ENCODE measurements at places on chromosomes 6 and 20. TPM values are rescaled to one million over a fixed set of nuclear protein-coding genes. Genes with fewer than 3 reads are reported as not detected.
A peak's percentile ranks its signal among the peaks of the same experiment; 100 is the strongest.

The TBC1D32 gene
- 49.1 TPM for total RNA-seq

The HDGFL1 gene
- total RNA-seq, result 2.9 TPM

The PHF1 gene
- total RNA-seq, result 17.3 TPM

The HRH3 gene
- total RNA-seq, result not detected

The AAR2 gene
- total RNA-seq, result 18.1 TPM

The BPIFA1 gene
- total RNA-seq, result not detected

The RBPJL gene
- total RNA-seq, result not detected

The PRR18 gene
- not detected for total RNA-seq

- no peak for DNase-seq
Observed at GRCh38 chr6:52381249-52381648, 19.3 kb downstream of the PAQR8 start.

- DNase-seq, result no peak
Observed at GRCh38 chr6:97885325-97885724, 602.3 kb upstream of the MMS22L start.

- DNase-seq, result peak; percentile 90
Observed at GRCh38 chr20:54475334-54476168, at the start of gene DOK5. Gene DOK5 (plus strand): TSS chr20:54475593. CDS start chr20:54475947, 354 bp downstream.

DNA sequence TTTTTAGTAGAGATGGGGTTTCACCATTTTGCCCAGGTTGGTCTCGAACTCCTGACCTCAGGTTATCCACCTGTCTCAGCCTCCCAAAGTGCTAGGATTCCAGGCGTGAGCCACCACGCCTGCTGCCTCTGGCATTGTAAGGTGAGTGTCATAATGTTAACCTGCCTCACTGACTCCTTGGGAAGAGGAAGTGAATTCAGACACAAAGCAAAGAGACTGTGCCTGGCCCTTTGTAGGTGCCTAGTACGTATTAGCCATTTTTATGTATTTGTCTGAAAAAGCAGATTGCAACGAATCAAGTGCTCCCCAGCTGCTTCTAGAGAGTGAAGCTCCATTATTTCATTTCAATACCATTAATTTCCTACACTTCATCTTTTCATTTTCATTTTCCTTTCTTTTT lies 260.5 kb downstream of the SAMD5 start:
- DNase-seq, result no peak

DNA sequence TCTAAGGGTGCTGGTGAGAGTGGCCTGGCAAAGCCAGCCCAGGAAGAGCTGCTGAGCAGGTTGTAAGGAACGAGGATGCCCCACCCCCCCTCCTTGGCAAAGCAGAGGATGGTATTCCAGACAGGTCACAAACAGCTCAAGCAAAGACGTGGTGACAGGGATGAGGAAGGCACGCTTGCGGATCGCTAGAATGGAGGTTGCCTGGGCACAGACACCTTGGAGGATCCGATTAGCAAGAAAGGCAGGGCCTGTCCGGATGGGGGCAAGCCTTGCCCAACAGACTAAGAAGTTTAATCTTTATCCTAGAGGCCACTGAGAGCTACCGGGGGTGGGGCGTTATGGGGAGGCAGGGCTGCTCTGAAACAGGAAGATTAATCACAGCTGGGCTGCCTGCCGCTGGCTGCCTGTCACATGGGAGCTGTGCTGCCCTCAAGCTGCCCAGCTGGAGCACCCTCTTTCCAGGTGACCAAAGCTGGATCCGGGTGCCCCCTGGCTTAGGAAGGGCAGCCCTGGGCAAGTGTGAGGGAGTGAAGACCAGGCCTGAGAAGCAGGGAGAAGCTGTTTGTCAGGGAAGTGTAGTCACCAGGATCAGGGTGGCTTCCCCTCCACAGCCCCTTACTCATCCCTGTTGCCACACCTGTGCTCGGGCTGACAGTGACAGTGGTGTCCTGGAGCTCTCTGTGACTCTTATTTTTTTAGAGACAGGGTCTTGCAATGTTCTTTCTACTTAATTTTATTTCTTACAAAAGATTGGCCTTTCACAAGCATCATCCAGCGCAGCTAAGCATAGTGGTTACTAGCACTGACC lies 9.1 kb upstream of the MAPK13 start:
- peak; percentile 44 for DNase-seq

DNA sequence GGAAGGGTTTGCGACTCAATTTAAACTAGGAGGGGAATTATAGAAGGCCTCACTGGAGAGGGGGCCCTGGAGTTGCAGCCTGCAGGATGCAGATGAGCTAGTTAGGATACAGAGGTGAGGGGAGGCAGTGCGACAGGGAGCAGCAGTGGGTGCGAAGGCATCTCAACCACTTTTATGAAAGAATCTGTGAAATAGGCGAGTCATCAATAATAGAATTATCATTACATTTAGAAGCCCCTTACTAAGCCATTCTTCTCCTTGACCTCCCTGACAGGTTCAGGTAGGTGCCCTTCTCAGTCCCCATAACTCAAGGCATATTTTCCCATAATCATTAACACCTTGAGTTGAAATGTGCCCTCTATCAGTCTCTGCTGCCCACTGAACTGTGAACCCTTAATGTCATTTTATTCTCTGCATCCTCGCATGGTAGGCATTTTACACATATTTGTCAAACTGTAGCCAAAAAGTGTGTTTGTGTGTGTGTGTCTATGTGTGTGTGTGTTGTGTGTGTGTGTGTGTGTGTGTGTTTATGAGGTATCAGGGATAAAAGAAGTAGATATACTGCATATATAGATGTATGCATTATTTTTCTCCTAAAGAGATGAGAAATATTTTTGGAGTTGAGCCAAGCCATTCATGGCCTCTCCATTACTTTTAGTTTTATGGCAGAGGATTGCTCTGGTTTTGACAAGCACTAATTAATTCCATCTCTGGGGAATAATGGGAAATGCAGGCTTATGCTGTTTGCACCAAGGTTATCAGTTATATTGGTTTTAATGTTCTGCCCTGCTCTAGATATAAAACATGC lies 898.8 kb downstream of the KIF16B start:
- no peak for DNase-seq

DNA sequence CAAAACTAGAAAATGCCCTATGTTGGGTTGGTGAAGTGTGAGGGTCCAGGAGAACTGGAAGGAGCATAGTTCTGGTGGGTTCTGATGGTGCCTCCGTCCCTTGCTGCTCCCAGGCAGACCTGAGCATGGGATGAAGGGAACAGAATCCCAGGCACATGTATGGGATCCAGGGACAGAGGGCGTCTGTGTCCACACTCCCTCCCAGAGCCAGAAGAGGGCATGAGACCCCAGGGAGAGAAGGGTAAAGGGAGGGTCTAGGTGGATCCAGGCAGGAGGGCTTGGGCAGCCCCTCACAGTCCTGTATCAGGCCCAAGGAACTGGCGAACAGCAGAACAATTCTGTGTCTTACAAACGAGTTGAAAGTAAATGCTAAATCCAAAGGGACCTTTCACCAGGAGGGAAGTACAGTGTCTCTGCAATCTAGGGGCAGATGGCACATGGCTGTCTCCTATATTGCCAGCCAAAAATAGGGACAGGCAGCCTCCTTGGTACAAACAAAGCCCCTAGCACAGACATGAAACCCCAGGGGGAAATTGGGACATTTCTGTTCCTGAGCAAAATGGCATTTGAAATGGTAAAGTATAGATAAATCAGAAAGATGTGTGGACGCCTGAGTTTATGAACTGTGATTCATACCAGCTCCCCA lies 2.5 kb upstream of the BPIFA1 start:
- no peak for DNase-seq

DNA sequence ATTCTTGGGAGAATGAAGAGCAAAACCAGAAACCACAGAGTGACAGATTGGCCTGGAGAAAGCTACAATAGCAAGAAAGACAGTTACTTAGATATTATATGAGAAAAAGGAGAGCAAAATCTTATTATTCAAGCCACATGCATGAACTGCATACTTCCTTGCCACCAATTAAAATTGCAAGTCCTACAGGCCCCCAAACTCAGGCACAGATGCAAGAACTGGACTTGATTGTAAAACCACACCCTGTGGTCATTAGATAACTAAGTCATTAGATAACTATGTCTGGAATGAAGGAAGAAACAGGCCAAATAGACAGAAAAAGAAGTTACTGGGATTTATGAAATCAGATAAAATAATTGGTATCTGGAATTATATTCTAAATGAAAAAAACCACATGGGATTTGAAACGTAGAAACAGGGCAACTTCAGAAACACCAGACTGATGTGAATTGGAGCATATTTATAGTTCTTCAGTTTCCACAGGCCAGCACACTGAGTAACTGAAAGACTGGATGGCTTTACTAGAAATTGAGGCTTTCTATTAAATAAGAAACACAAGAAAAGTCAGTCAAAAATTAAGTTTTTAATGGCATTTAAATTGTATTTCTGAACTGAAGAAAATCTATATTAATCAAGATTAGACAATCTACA lies 49.4 kb upstream of the CARMIL1 start:
- DNase-seq, result peak; percentile 67

GRCh38 chr6:133891149-133891926 lies 2.4 kb downstream of the TCF21 start:
- DNase-seq, result peak; percentile 67

GRCh38 chr6:5713519-5713918 lies 293.2 kb downstream of the NRN1 start:
- no peak for DNase-seq

- no peak for DNase-seq
Observed at GRCh38 chr6:62974452-62974851, 236.8 kb upstream of the FKBP1C start.

DNA sequence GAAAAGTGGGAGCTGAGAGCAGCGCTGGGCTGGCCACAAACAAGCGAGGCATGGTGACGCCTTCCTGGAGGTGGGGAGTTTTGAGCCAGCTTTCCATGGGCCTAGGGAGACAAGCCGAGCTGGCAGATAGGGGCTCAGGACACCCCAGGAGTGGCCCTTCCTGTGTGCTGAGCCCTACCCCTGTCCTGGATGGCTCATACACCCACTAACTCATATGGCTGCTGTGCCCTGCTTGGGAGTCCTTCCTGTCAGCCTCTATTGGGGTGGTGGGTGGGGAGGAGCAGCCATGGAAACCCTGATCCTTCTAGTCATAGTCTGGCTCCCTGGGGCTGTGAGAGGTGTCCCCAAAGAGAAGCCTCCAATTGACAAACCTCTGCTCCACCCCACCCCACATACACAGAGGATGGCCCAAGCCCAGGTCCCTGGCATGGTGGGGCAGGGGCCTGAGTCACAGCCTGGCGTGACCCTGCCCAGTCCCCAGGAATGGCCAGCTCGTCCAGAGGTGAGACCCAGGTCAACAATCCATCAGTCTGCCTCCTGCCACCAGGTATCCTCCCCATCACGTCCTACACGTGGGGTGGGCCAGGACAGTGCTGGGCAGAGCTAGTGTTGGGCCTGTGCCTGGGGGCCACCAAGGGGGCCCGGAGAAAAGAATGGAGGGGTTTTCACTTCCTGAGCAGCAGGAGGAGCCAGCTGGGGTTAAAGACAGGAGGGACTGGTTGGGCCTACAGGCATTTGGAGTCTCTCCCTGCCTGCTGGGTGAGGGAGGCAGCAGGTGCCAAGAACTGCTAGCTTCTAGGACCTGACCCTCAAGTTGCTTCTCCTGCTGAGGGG lies 52.2 kb downstream of the MRPL14 start:
- no peak for DNase-seq

GRCh38 chr20:41412324-41413120 lies 45.9 kb upstream of the EMILIN3 start:
- no peak for DNase-seq

DNA sequence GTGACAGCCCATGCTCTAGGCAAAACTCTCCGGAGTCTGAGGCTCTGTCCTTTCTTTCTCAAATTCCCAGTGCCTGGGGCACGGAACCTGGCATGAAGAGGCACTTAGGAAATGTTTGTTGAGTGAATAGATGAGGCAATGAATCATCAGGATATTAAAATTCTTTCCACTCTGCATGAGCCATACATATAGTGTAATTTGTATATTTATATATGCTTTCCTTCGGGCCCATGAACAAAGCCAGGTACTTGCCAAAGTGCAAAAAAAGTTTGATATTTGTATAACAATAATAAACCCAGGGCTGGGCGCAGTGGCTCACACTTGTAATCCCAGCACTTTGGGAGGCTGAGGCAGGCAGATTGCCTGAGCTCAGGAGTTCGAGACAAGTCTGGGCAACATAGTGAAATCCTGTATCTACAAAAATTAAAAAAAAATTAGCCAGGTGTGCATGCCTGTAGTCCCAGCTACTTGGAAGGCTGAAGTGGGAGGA lies 212.3 kb upstream of the ZNF217 start:
- DNase-seq, result no peak

DNA sequence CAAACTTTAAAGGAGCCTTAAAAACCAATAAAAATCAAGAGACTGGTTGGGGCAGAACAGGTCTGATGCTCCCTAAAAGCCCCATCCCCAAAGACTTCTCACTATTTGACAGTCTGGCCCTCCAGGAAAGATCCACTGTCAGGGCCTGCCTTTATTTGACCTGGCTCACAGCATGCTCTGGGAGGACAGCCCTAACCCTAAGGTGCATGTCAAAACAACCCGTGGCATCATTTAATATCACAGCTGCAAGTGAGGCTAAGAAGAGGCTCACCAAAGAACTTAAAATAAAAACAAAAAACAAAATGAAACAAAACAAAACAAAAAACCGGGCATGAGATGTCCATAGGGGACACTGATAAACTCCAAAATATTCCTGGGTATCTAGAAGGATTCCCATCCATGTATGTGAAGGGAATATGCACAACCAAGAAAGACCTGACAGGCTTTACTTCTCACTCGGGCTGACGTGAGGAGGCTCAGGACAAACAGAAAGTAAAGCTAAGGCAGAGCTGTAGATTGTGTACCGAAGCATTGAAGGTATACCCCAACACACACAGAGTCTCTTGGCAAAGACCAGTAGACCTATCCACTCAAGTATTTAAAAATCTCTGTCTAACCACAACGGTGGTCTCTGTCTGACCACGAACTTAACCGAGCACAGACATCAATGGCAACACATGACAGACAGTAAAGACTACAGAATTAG lies 57.3 kb downstream of the AHI1 start:
- DNase-seq, result no peak

- DNase-seq, result no peak
Observed at GRCh38 chr6:45378334-45378926, 696 bp upstream of the SUPT3H start.

GRCh38 chr6:149461670-149462069 lies 23.1 kb downstream of the ZC3H12D start:
- DNase-seq, result no peak

GRCh38 chr20:63032861-63033793 lies 26.4 kb upstream of the BHLHE23 start:
- no peak for DNase-seq
